KBM-7 (cell line): ENCODE measurements at places on chromosomes 3 and 15.

DNA sequence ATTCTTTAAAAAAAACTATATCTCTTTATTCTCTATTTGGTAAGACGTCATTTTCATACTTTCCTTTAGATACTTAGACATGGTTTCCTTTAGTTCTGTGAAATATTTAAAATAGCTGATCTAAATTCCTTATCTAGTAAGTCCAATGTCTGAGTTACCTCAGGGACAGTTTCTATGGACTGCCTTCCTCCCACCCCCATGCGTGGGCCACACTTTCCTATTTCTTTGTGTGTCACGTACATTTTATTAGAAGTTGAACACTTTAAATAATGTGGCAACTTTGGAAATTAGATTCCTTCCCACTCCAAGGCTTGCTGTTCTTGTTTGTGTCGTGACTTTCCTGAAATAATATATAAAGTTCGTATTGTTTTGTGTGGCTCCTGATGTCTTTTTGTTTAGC, 260.7 kb downstream of the EDEM1 start:
- no peak for DNase-seq

GRCh38 chr3:71751602-71752001, 2.1 kb upstream of the GPR27 start:
- DNase-seq, result no peak

DNA sequence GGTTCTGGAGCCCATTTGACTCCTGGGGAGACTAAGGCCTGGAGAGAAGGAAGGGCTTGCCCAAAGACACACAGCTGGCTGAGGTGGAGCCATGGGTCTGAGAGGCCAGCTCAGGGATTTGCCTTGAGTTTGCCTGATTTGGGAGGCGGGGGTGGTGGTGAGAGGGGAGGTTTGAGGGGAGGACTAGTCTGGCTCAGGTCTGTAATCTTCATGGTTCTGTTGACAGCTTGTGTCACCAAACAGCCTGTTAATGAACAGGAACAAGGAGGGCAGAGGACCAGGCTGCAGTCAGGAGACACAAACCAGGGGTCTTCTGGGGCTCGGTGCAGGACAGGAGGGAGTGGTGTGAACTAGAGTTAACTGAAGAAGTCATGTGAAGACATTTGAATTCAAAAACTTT, 3.6 kb downstream of the TRH start:
- DNase-seq, result no peak

- DNase-seq, result no peak
Observed at GRCh38 chr3:42387802-42388651, 22.4 kb downstream of the LYZL4 start.

DNA sequence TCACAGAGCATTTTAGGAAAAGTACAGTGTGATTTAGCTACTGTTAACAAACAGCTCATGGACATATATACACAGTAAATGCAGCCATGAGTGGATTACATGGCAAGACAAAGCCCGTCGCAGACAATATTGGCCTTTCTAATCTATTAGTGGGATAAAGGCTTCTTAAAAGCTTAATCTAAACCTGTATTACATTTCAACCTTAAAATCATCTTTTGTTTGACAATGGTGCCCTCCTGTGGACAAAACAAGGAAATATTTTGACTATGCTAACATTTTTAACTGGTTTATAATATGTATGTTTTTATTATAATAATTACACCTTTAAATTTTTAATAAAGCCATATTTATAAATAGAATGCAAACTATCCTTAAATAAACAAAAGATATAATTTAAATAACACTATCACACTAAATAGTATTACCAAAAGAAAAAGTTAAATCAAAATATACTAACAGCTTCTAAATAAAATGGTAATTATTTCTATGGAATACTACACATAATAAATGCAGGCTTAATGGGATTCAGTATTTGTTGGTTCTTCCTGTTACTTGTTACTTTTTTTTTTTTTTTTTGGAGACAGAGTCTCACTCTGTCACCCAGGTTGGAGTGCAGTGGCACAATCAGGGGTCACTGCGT, 38.6 kb downstream of the TAFA4 start:
- DNase-seq, result peak; percentile 42

DNA sequence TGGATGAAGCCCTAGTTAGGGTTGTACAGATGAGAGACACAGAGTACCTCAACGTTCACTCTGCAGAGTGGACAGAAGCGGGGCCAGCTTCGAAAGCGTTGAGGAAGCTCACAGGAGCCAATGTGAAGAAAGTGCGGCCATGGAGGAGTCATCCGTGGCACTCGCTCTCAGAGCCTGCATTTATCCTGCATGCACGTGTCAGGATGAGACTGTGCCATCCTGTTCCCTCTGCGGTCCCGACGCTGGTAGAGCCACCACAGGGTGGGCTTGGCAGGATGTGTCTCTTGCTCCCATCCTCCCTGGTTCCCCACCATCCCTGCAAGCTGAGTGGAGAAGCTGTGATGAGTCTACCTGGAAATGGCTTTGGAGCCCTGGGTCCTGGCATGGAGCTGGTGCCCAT, 39.3 kb downstream of the KLHL25 start:
- no peak for DNase-seq

DNA sequence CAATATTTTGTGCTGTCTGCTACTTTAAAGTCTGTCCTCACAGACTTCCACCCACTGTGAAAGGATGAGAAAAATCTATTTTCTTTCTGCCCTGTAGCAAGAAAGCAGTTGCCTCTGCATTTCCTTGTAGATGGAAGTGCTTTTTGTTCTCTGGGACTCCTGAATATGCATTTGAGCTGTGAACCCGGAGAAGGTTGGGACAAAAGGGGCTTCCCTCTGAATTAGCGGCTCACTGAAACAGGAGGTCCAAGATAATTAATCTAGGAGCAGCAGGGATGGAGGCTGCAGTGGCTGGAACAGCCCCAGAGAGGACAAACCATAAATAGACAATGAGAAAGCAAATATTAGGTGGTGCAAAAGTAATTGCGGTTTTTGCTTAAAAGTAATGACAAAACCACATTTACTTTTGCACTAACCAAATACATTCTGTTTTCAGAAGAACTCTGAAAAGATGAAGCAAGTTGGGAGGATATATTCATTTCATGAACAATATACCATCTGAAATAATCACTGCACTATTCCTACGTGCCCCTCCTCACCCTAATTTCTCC, 143.4 kb upstream of the KBTBD8 start:
- DNase-seq, result no peak

- no peak for DNase-seq
Observed at GRCh38 chr15:65994832-65995231, 125.5 kb downstream of the RAB11A start.

DNA sequence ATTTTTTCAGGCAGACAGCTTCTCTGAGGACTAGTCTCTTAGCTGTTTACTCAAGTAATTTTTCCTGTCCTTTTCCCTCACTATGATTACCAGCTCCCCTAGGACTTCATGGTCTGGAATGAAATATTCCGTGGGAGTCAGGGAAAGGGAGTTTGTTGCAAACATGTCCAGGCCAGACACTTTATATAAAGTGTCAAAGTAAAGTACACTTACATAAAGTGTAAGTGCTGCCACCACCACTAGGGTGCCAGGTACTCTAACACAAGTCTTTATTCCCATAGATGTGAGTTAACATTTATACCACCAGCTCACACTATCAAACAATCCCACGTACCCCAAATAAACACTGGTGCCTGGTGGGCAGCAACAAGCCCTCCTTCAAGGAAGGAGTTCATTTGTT, 179.8 kb downstream of the SNRPN start:
- no peak for DNase-seq

DNA sequence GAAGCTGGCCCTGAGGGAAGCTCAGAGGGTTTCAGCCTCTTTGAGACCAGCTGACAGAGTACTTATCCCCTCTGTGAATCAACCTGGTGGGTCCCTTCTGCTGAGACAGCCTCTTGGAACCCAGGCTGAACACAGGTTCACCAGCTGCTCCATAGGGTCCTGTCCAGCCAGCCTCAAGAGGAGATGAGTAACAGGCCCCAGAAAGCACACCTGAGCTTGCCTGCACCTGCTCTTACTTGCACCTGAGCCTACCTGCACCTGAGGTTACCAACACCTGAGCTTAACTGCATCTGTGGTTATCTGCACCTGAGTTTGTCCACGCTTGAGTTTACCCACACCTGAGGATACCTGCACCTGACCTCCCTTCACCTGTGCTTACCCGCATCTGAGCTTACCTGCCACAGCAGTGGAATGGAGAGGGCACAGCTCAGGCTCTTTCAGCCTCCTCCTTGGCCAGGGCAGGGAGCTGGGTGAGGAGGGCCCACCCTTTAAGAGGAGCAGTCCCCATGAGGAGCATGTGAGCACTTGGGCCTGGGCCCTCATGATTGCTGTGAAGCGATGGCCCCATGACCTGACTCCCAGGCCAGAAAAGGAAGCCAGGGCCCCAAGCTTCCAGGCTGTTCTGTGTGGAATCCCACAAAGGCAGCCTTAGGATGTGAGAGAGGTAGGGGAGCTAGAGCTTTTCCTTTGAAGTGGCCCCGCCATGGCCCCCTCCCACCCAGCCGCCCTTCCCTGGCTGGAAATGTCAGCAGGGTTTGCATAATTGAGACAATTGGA, at the start of gene TRPM1:
TRPM1 (minus strand) TSS at position 464 of the 777 bp plus-strand sequence. CDS start 20,370 bp downstream, outside the sequence.
- no peak for DNase-seq

- no peak for DNase-seq
Observed at GRCh38 chr15:38588672-38589071, 24.1 kb upstream of the RASGRP1 start.

- DNase-seq, result no peak
Observed at GRCh38 chr3:107992976-107993684, 97.7 kb downstream of the CD47 start.

- DNase-seq, result no peak
Observed at GRCh38 chr15:73495181-73495580, 52.2 kb downstream of the REC114 start.

DNA sequence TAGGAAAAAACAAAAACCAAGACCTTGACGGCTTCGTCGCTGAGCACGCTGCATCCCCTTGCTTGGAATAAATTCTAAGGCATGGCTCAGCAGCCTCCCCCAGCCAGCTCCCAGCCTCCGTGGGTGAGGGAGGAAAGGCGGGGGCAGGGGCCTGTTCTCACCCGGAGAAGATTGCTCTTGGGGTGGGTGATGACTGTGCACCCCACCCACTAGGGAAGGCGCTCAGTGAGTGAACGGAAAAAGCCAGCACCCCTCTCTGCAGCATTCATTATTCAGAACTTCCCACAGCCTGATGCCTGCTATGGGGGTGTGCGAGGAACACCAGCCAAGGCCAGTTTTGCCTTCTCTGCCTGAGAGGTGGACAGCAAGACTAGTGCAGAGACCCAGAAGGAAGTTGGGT, 19.3 kb upstream of the NTRK3 start:
- DNase-seq, result no peak

DNA sequence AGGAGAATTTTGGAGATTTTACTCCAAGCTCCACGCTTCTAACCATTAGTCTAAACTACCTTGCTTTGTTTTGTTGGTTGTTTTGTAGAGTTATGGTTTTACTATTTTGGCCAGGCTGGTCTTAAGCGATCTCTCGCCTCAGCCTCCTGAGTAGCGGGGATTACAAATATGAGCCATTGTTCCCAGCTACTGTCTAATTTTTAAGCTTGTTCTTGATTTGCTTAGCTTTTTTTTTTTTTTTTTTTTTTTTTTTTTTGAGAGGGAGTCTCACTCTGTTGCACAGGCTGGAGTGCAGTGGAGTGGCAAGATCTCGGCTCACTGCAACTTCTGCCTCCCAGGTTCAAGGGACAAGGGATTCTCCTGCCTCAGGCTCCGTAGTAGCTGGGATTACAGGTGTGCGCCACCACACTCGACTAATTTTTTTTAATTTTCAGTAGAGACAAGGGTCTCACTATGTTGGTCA, 28.5 kb downstream of the EFCAB12 start:
- DNase-seq, result no peak

DNA sequence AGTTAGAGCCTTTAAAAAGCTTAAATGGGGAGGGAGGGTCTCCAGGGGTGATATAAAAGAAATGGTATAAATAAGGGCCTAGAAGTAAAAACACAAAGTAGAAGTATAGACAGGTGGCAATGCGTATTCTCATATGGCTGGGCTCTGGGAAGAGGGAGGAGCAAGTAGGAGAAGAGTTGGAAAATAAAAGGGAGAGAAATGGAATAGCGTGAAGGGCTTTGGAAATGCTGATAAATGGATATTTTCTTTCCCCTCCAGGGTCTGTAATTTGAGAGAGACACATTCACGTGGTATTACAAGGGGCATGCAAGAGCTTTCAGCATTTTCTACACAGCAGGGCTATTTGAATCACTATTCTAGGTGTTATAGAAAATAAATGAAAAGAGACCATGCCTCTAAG, 313.7 kb downstream of the RYR3 start:
- no peak for DNase-seq

DNA sequence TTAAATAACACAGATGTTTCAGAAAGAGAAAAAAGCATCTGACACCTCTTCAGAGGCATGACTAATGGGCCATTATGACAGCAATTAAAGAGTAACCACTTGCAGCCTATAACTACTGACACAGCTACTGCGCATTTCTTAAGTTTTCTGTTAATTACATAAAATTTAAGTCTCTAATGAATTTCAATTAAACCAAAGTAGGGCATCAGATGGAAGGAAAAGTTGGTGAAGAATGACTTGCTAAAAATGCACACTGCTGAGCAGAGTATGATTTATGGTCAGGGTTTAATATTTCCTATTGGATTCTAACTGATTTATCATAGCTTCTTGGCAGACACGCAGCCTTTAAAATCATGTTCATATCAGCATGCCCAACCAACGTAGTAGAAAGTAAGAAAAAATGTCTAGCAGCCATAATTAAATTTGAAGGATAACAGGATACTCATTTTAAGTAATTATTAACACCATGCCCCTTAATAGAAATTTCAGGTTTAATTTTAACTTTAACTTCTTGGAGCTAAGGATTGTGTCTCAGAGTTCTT, 140.0 kb downstream of the CBLB start:
- no peak for DNase-seq

DNA sequence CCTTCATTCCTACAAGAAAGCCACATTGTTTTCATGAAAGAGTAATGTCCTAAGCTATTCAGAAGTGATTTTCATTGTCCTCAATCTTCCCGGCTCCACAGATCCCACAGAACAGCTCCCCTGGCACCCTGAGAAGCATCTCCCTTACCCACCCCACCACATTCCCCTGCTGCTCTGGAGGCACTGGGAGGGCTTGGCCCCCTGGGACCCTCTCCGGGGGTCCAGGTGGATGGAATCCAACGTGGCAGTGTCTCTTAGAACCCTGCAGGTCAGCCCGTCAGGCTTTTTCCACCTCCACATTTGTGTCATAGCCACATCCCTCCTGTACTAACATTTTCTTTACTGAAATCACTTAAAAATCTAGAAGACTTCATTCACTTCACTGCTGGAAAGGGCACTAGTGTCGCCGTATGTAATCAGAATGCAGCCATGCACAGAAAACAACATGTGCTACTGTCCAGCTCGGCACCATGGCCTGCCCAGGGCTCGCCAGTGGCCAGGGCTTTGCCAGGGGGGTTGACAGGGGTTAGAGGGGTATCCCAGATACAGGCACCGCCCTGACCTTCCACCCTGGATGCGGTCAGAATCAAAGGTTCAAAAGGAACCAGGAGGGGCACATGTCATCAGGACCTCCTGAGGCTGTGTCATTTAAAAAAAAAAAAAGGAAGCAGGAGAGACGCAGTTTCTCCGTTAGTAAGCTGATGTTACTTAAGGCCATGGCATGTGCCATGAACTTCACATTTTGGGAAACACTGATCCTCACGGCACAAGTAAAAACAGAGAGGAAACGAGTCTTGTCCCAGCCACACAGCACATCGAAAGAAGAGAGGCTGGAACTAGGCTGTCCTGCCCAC, 106.3 kb downstream of the LSM3 start:
- no peak for DNase-seq
